Thoracic aorta (tissue), 2 donors: ENCODE measurements at places on chromosomes 2 and 18. TPM values are rescaled to one million over a fixed set of nuclear protein-coding genes. Genes with fewer than 3 reads are reported as not detected.

The HAUS1 gene
- total RNA-seq = 21.3 TPM

The RGPD8 gene
- total RNA-seq = 30.3 TPM

The EML6 gene
- 0.92 TPM for total RNA-seq

The TRABD2A gene
- total RNA-seq = 1.8 TPM

The PSD4 gene
- 16.9 TPM for total RNA-seq

The UGT1A8 gene
- not detected for total RNA-seq

The VAMP8 gene
- total RNA-seq = 30.9 TPM

- H3K27ac ChIP-seq = no peak overlapping the region
- no peaks in the 10 kb centered on the region for H3K4me1 ChIP-seq
Observed at GRCh38 chr18:52670896-52671295, 330.9 kb downstream of the DCC start.

- no peak overlapping the region for H3K4me3 ChIP-seq
- no peaks in the 10 kb centered on the region for H3K36me3 ChIP-seq
- no peaks in the 10 kb centered on the region for H3K4me1 ChIP-seq
- no peak overlapping the region for H3K27ac ChIP-seq
- H3K27me3 ChIP-seq = no peaks in the 10 kb centered on the region
- no peak for DNase-seq
Observed at GRCh38 chr2:79630972-79631557, 118.2 kb downstream of the CTNNA2 start.

GRCh38 chr2:72204786-72205503, 57.3 kb upstream of the CYP26B1 start:
- H3K27ac ChIP-seq = no peak overlapping the region
- DNase-seq = no peak
- no peak overlapping the region for H3K4me3 ChIP-seq
- no peaks in the 10 kb centered on the region for H3K36me3 ChIP-seq

DNA sequence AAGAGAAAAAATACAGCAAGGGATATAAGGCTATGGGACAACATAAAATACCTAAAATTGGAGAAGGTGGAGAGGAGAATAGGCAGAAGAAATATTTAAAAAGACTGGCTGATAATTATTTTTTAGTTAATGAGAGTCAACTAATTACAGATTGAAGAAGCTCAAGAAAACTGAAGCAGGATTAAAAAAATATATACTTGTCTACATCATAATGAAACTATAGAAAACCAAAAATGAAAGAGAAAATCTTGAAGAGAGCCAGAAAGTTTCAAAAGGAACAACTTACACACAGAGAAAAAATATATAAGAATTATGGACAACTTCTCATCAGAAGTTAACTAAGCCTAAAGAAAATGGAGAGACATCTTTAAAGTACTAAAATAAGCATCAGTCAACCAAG, 62.9 kb upstream of the APCDD1 start:
- DNase-seq = no peak
- no peaks in the 10 kb centered on the region for H3K4me1 ChIP-seq
- H3K27me3 ChIP-seq = no peaks in the 10 kb centered on the region
- H3K4me3 ChIP-seq = no peak overlapping the region
- H3K36me3 ChIP-seq = no peaks in the 10 kb centered on the region
- H3K27ac ChIP-seq = no peak overlapping the region

DNA sequence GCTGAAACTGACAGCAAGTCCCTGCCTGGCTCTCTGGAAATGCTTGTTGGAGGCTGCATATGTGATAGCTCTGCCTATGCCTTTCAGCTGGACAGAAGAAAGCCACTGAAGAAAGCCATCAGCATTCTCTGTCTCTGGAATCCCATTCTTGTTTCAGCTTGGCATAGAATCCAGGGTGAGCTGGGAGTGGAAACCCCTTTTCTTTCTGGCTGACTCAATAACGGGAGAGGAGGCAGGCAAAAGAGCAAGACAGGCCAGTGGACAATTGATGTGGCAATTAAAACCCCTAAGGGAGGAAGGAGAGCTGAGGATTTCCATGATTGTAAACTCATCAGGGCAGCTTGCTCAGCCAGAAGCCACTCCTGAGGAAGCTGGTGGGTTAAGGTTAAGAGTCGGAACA, 208.1 kb downstream of the CLIP4 start:
- no peaks in the 10 kb centered on the region for H3K36me3 ChIP-seq
- no peaks in the 10 kb centered on the region for H3K27me3 ChIP-seq
- H3K4me1 ChIP-seq = no peaks in the 10 kb centered on the region
- DNase-seq = no peak
- H3K4me3 ChIP-seq = no peak overlapping the region

- H3K4me1 ChIP-seq = peaks cover 3% of the 10 kb centered on the region
- no peak overlapping the region for H3K4me3 ChIP-seq
- DNase-seq = no peak
- no peak overlapping the region for H3K27ac ChIP-seq
- H3K27me3 ChIP-seq = no peaks in the 10 kb centered on the region
Observed at GRCh38 chr2:238841542-238842164, 6.2 kb upstream of the TWIST2 start.

- no peaks in the 10 kb centered on the region for H3K36me3 ChIP-seq
- H3K27ac ChIP-seq = no peak overlapping the region
- no peaks in the 10 kb centered on the region for H3K27me3 ChIP-seq
- H3K4me3 ChIP-seq = no peak overlapping the region
Observed at GRCh38 chr2:102005989-102006885, 14.5 kb downstream of the IL1R2 start.

- H3K4me1 ChIP-seq = no peaks in the 10 kb centered on the region
- H3K4me3 ChIP-seq = no peak overlapping the region
- DNase-seq = no peak
- no peaks in the 10 kb centered on the region for H3K36me3 ChIP-seq
- no peaks in the 10 kb centered on the region for H3K27me3 ChIP-seq
- H3K27ac ChIP-seq = no peak overlapping the region
Observed at GRCh38 chr2:30721241-30721640, 86.0 kb downstream of the CAPN13 start.

GRCh38 chr2:230155359-230155758, 64.4 kb downstream of the SP110 start:
- no peak for DNase-seq
- H3K27me3 ChIP-seq = no peaks in the 10 kb centered on the region
- no peaks in the 10 kb centered on the region for H3K4me1 ChIP-seq
